ENCODE measurements at places on chromosomes 7 and 10. TPM values are rescaled to one million over a fixed set of nuclear protein-coding genes. Genes with fewer than 3 reads are reported as not detected.

Gene C10orf62
- 0.26 TPM for total RNA-seq

Gene CNTNAP2
- total RNA-seq = 1.0 TPM

Gene ELOVL3
- total RNA-seq = not detected

Gene XPNPEP1
- total RNA-seq = 51.6 TPM

Gene SPDYE1
- total RNA-seq = not detected

Gene CYP3A7
- total RNA-seq = not detected

Gene GRID1
- total RNA-seq = not detected
